Sigmoid colon (tissue), 7 donors: ENCODE measurements at places on chromosomes 1 and 21. TPM values are rescaled to one million over a fixed set of nuclear protein-coding genes. Genes with fewer than 3 reads are reported as not detected.

DNA sequence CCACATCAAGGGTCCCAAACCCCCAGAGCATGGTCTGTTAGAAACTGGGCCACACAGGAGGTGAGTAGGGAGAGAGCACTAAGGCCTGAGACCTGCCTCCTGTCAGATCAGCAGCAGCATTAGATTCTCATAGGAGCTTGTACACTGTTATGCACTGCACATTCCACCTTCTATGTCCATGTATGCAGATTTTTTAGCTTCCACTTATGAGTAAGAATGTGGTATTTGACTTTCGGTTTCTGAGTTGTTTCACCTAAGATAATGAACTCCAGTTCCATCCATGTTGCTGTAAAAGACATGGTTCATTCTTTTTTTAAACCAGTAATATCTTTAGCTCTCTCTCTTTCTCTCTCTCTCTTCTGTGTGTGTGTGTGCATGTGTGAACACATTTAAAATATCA, 663 bp upstream of the GBP6 start:
- H3K27ac ChIP-seq = no peak overlapping the region
- DNase-seq = no peak
- no peaks in the 10 kb centered on the region for H3K27me3 ChIP-seq
- no peak overlapping the region for H3K4me3 ChIP-seq
- no peaks in the 10 kb centered on the region for H3K36me3 ChIP-seq

- H3K4me3 ChIP-seq = no peak overlapping the region
- H3K27me3 ChIP-seq = no peaks in the 10 kb centered on the region
- no peaks in the 10 kb centered on the region for H3K36me3 ChIP-seq
- H3K4me1 ChIP-seq = peaks cover 26% of the 10 kb centered on the region
Measured at GRCh38 chr21:42215942-42216725, 2.8 kb upstream of the ABCG1 start.

- no peak overlapping the region for H3K27ac ChIP-seq
- H3K36me3 ChIP-seq = no peaks in the 10 kb centered on the region
- no peaks in the 10 kb centered on the region for H3K4me1 ChIP-seq
- H3K4me3 ChIP-seq = no peak overlapping the region
- DNase-seq = no peak
- no peaks in the 10 kb centered on the region for H3K27me3 ChIP-seq
Measured at GRCh38 chr1:201732351-201732750, 96.6 kb upstream of the IPO9 start.

- no peaks in the 10 kb centered on the region for H3K4me1 ChIP-seq
- H3K4me3 ChIP-seq = no peak overlapping the region
- no peak for DNase-seq
- H3K27me3 ChIP-seq = no peaks in the 10 kb centered on the region
- no peaks in the 10 kb centered on the region for H3K36me3 ChIP-seq
Measured at GRCh38 chr1:1092894-1093609, 18.9 kb upstream of the RNF223 start.

GRCh38 chr1:169892927-169893644, 610 bp downstream of the SCYL3 start:
- H3K27me3 ChIP-seq = no peaks in the 10 kb centered on the region
- H3K4me1 ChIP-seq = no peaks in the 10 kb centered on the region
- peak overlapping the region; percentile 94 for H3K27ac ChIP-seq
- H3K4me3 ChIP-seq = peak overlapping the region; percentile 88
- peaks cover 5% of the 10 kb centered on the region for H3K36me3 ChIP-seq

DNA sequence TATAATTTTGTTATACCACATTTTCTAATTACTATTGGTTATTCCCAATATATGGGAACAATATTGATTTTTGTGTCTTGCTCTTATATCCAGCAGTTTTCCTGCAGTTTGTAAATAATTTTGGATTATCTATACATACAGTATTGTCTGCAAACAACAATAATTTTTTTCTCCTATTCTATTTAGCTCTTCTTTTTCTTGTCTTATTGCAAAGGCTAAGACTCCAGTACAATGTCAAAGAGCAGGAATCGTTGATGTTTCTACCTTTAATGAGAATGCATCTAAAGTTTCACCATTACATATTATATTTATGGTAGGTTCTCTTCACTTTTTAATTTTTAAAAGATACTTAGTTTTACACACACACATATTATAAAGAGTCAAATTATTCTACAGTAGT, 4.1 kb upstream of the AVPR1B start:
- H3K27ac ChIP-seq = no peak overlapping the region
- H3K27me3 ChIP-seq = peaks cover 19% of the 10 kb centered on the region
- H3K4me3 ChIP-seq = no peak overlapping the region

GRCh38 chr1:181087400-181087901, 1.0 kb upstream of the IER5 start:
- DNase-seq = no peak
- peak overlapping the region; percentile 99 for H3K27ac ChIP-seq
- no peaks in the 10 kb centered on the region for H3K36me3 ChIP-seq
- no peaks in the 10 kb centered on the region for H3K4me1 ChIP-seq

DNA sequence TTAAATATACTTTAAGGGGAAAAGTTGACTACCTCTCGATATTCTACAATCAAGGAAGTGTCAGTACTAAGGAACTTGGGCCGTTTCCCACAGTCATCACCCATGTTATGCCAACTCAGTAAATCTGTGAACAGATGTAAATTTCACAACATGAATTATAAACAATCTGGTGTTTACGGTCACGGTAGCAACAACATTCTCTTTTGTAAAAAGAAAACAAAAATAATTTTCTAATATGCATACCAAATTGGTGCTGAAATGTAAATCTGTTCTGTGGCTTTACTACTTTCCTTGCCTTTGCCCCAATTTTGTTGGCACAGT, 1.2 kb downstream of the SH3GLB1 start:
- peak overlapping the region; percentile 98 for H3K27ac ChIP-seq
- H3K4me1 ChIP-seq = peaks cover 52% of the 10 kb centered on the region
- no peaks in the 10 kb centered on the region for H3K36me3 ChIP-seq

DNA sequence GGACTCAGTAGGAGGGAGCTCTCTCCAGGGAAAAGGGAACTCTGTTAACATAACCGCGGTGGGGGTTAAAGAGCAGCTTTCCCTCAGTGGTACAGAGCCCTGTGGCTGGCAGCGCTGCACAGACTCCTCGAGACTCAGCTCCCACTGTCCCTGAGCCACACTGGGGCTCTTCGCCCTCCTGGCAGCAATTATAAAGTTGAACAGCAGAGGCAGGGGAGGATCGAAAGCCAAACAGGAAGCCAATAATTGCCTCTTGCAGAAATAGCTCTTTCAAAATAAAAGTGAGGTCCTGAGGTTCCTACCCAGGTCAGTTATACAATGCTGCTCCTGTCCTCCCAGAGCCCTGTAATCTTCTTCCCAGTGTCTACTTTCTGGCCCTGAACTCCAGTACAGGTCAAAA, 77.0 kb downstream of the FAM78B start:
- H3K4me1 ChIP-seq = no peaks in the 10 kb centered on the region
- no peaks in the 10 kb centered on the region for H3K27me3 ChIP-seq
- H3K36me3 ChIP-seq = no peaks in the 10 kb centered on the region
- DNase-seq = no peak

DNA sequence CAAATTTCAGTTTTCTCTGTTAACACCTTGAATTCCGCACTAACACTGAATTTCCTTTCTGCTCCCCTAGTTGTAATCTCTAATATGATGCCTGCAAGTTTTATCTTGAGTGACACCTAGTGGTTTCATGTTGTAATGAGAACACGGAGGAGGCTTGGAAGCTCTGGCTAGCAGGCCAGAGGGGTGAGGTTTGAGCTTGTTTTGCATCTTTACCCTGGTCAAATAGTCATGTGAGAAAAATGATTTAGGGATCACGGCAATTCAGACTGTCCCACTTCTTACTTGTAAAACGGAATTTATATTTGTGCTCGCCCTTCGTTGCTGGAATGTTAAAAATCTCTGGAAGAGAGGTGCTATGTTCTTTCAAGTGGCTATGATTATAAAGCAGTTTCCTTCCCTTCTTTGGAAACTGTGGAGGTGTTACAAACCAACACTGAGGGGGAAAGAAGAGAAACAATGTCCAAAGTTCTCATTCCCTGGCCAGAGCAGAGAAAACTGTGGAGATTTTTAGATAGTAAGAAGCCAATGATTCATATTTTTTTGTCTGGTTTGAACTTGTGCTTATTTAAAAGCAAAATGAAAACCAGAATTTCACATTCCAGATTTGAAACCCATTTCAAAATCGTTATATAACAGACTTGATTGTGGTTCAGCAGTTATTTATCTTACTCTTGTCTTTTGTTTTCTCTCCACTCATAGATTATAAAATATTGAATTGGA, 5.3 kb upstream of the MROH9 start:
- H3K4me1 ChIP-seq = peaks cover 7% of the 10 kb centered on the region
- DNase-seq = no peak
- H3K27me3 ChIP-seq = no peaks in the 10 kb centered on the region

- H3K27me3 ChIP-seq = no peaks in the 10 kb centered on the region
- no peak for DNase-seq
- peak overlapping the region; percentile 45 for H3K27ac ChIP-seq
- H3K36me3 ChIP-seq = no peaks in the 10 kb centered on the region
- H3K4me1 ChIP-seq = peaks cover 56% of the 10 kb centered on the region
Measured at GRCh38 chr1:221032637-221033280, 153.5 kb downstream of the HLX start.

DNA sequence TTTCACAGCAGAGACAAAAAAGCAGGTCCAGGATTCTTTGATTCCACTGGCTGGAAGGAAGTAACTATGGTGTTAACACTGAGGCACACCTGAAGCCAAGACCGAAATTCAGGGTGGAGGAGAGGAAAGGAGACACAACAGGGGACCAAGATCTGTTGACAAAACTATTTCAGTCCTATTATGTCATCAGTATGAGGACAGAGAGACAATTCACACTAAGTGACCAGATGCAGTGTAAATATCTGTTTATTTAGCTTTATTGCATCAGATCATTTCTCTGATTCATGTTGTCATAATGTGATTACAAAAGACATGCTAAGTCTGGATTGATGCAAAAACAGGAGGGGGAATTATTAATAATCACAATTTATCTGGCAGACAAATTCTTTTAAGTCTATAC, 118.8 kb downstream of the SIPA1L2 start:
- H3K36me3 ChIP-seq = no peaks in the 10 kb centered on the region
- no peaks in the 10 kb centered on the region for H3K27me3 ChIP-seq
- no peak for DNase-seq
- H3K4me3 ChIP-seq = no peak overlapping the region
- peak overlapping the region; percentile 2 for H3K27ac ChIP-seq
- H3K4me1 ChIP-seq = peaks cover 36% of the 10 kb centered on the region

DNA sequence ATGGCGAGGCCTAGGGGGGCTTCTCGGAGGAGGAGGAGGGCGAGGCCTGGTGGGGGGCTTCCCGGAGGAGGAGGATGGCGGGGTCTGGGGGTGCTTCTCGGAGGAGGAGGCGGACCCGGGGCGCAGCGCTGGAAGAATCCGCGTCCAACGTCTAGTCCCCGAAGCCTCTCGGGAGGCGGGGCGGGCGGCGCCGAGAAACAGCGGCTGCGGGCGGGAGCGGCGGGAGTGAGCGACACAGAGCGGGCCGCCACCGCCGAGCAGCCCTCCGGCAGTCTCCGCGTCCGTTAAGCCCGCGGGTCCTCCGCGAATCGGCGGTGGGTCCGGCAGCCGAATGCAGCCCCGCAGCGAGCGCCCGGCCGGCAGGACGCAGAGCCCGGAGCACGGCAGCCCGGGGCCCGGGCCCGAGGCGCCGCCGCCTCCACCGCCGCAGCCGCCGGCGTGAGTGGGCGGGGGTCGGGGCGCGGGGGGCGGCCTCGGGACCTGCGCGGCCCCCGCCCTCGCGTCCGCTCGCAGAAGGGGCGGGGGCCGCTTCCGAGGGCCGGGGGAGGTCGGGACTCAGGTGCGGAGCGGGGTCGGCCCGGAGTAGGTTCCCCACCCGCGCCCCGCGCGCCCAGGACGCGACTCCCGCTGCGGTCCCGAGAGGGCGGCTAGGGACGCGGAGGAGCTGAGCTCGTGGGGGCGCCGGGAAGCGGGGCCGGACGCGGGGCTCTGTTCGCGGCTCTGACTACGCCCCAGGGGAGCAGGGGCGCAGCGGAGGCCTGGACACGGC, at the start of gene KLHL17:
TSS of gene KLHL17 (plus strand) at position 222 of the 769 bp plus-strand sequence. CDS start at position 332, 110 bp downstream.
- DNase-seq = no peak
- peaks cover 35% of the 10 kb centered on the region for H3K4me1 ChIP-seq
- no peaks in the 10 kb centered on the region for H3K27me3 ChIP-seq
- peak within 1 kb of the TSS; percentile 54 for H3K4me3 ChIP-seq
- H3K36me3 ChIP-seq = peaks cover 29% of the 10 kb centered on the region

DNA sequence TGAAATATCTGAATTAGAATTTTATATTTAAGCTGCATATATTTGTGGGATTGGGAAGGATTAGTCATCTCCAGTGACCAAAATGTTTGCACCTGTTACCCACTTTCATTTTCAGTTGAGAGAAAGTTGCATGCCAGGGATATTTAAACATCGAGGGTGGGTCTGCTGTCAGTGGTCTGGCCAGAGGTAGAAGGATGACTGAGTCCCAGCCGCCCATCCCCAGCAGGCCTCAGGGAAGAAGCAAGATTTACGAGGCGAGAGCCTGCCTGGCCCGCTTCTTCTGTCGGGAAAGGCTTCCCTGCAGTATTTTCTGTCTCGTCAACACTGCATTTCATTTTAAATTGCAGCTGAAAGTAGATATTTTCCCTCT, 1.4 kb upstream of the MAN1C1 start:
- H3K27ac ChIP-seq = peak overlapping the region; percentile 88
- no peak for DNase-seq
- no peak overlapping the region for H3K4me3 ChIP-seq
- H3K27me3 ChIP-seq = no peaks in the 10 kb centered on the region

GRCh38 chr1:46469881-46470280, 19.8 kb upstream of the DMBX1 start:
- no peak for DNase-seq
- H3K4me1 ChIP-seq = peaks cover 11% of the 10 kb centered on the region
- H3K36me3 ChIP-seq = no peaks in the 10 kb centered on the region
- H3K27me3 ChIP-seq = peaks cover 4% of the 10 kb centered on the region
- no peak overlapping the region for H3K27ac ChIP-seq

DNA sequence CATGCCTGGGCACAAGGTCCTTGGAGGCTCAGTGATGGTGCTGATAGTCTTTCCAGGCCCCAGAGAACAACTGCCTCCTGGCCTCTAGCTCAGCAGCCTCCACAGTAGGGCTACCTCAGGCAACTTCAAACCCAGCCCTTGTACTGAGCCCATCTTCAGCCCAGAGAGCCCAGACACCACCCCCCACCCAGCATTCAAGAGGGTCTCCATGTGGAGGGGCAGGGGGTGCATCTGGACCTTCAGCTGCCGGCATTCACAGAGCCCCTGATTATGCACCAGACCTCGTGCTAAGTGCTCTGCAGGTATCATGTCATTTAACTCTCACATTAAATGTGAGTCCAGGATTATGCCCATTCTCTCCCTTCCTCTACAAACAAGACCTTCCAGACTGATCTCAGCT, 197.0 kb upstream of the ZC3H12A start:
- no peaks in the 10 kb centered on the region for H3K27me3 ChIP-seq
- H3K27ac ChIP-seq = no peak overlapping the region

Gene PRAMEF12
- not detected for polyA plus RNA-seq

Gene FAM163A
- polyA plus RNA-seq = 1.1 TPM
